Keratinocyte (primary cell): ENCODE measurements at places on chromosomes 7 and 10. TPM values are rescaled to one million over a fixed set of nuclear protein-coding genes. Genes with fewer than 3 reads are reported as not detected.

DNA sequence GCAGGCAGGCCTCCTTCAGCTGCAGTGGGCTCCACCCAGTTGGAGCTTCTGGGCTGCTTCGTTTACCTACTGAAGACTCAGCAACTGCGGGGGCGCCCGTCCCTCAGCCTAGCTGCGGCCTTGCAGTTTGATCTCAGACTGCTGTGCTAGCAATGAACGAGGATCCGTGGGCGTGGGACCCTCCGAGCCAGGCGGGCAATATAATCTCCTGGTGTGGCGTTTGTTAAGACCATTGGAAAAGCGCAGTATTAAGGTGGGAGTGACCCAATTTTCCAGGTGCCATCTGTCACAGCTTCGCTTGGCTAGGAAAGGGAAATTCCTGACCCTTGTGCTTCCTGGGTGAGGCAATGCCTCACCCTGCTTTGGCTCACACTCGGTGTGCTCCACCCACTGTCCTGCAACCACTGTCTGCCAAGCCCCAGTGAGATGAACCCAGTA lies 159.2 kb upstream of the FOXP2 start:
- no peak overlapping the region for H3K4me3 ChIP-seq
- no peaks in the 10 kb centered on the region for H3K4me1 ChIP-seq
- no peak for DNase-seq
- no peaks in the 10 kb centered on the region for H3K36me3 ChIP-seq
- no peak overlapping the region for H3K27ac ChIP-seq
- H3K27me3 ChIP-seq: no peaks in the 10 kb centered on the region

DNA sequence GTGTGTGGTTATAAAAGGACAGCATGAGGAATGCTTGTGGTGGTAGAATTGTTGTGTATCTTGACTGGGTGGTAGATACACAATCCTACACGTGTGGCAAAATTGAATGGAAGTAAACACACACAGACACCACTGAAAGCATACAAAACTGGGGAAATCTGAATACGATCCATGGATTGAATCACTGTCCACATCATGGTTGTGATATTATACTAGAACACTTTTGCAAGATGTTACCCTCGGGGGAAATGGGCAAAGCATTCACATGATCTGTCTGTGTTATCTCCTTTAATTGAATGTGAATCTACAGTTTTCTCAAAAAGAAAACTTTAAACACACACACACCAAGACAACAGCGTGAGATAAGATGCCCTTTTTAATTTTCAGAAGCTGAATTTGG lies 165.2 kb upstream of the CELF2 start:
- H3K27ac ChIP-seq: no peak overlapping the region
- no peaks in the 10 kb centered on the region for H3K27me3 ChIP-seq
- H3K4me3 ChIP-seq: no peak overlapping the region

GRCh38 chr10:11473128-11473760 lies 138.2 kb downstream of the USP6NL start:
- no peak overlapping the region for H3K27ac ChIP-seq
- no peak overlapping the region for H3K4me3 ChIP-seq
- no peaks in the 10 kb centered on the region for H3K36me3 ChIP-seq
- peaks cover 3% of the 10 kb centered on the region for H3K4me1 ChIP-seq
- no peak for DNase-seq

- H3K27me3 ChIP-seq: no peaks in the 10 kb centered on the region
- H3K4me1 ChIP-seq: peaks cover 31% of the 10 kb centered on the region
- no peaks in the 10 kb centered on the region for H3K36me3 ChIP-seq
- DNase-seq: no peak
Measured at GRCh38 chr10:104434601-104435000, 81.0 kb downstream of the CFAP58 start.

Gene TBX20
- polyA plus RNA-seq: not detected in 3 replicates

Gene ITIH5
- polyA plus RNA-seq: 0.10 TPM in 1 of 3 replicates, not detected in the others

DNA sequence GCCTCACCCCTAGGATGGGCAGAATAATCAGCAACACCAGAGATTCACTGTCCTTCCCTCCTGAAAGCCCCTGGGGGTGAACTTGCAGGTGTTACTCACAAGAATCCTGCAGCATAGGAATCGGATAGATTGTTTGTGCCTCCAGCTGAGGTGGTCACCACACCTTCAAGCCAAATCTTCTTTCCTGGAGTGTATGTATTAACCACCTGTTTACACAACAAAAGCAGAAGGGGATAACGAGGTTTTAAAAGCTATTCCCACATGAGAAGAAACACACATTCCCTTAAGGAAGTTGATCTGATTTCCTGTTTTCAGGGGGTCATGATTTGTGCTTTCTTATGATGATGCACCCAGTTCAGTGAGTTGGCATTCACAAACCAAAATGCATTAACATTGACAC lies 173.8 kb upstream of the HPS1 start:
- no peaks in the 10 kb centered on the region for H3K27me3 ChIP-seq
- no peaks in the 10 kb centered on the region for H3K36me3 ChIP-seq
- no peak for DNase-seq
- H3K4me1 ChIP-seq: no peaks in the 10 kb centered on the region

Gene WEE2
- polyA plus RNA-seq: not detected in 3 replicates

GRCh38 chr7:139718859-139719258 lies 58.9 kb downstream of the HIPK2 start:
- no peak for DNase-seq
- no peak overlapping the region for H3K4me3 ChIP-seq
- no peak overlapping the region for H3K27ac ChIP-seq
- peaks cover 11% of the 10 kb centered on the region for H3K36me3 ChIP-seq
- H3K4me1 ChIP-seq: no peaks in the 10 kb centered on the region

Gene NODAL
- polyA plus RNA-seq: 0.30 to 0.46 TPM (median 0.45 TPM) in 3 replicates

DNA sequence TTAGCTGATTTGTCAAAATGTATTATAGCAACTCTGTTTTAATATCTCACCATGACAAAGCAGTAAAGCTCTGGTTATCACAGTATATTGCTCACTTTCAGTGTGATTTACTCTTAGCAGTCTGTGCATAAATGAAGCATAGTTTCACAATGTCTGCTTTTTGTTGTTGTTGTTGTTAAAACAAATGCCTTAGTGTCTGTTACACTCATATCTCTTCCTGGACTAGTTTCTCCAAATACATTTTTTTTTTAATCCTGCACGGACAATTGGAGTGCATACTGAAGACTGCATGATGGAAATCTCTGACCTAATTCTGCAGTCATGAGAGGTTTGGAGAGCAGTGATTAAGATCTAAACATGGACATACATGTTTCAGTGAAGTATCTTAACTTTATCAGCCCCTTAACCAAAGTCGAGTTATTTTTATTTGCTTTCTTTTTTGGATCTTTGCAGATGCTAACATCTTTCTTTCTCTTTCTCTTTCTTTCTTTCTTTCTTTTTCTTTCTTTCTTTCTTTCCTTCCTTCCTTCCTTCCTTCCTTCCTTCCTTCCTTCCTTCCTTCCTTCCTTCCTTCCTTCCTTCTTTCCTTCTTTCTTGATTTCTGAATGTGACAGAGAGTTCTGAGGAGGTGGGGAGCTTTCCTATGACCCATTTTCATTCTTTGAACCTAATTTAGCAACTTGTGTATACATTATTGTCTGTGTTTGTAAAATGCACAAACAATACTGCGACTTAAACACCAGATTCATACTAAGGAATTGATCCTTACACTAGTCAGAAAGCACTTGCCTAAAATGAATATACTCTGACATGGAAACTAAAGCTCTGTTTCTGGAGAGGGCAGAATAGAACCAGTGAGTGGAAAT lies 161.5 kb upstream of the AGR3 start:
- no peaks in the 10 kb centered on the region for H3K27me3 ChIP-seq
- H3K4me3 ChIP-seq: no peak overlapping the region
- no peak for DNase-seq
- no peaks in the 10 kb centered on the region for H3K36me3 ChIP-seq
- H3K27ac ChIP-seq: no peak overlapping the region

GRCh38 chr10:42630537-42631134 lies 7.7 kb downstream of the ZNF33B start:
- no peaks in the 10 kb centered on the region for H3K27me3 ChIP-seq
- H3K4me3 ChIP-seq: no peak overlapping the region
- no peak for DNase-seq
- no peak overlapping the region for H3K27ac ChIP-seq

- H3K27me3 ChIP-seq: no peaks in the 10 kb centered on the region
- peaks cover 42% of the 10 kb centered on the region for H3K36me3 ChIP-seq
- peaks cover 5% of the 10 kb centered on the region for H3K4me1 ChIP-seq
- H3K27ac ChIP-seq: no peak overlapping the region
- H3K4me3 ChIP-seq: no peak overlapping the region
- DNase-seq: no peak
Measured at GRCh38 chr10:97363071-97363470, 28.5 kb upstream of the FRAT2 start.

Gene GPR85
- 1.6 to 2.0 TPM (median 2.0 TPM) in 3 replicates for polyA plus RNA-seq

DNA sequence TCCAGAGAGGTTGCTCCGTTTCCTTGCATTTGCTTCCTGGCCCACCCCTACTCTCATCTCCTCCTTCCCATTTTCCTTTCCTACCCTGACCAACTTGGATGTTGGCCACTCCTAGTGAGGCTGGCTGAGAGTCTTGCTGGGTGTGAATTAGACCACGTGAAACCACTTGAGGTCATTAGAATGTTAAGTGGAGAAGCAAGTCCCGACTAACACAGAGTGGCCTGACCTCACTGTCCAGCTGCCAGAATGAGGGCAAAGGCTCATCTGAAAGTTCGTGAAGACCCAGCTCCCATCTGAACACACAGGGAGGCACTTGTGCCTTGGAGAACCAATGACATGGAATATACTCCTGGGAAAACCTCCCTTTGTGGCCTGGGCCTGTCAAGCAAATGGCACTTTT lies 80.8 kb downstream of the WDR11 start:
- H3K4me3 ChIP-seq: no peak overlapping the region
- no peak overlapping the region for H3K27ac ChIP-seq
- no peak for DNase-seq
- H3K27me3 ChIP-seq: peaks cover 6% of the 10 kb centered on the region

GRCh38 chr10:117596706-117597105 lies 54.2 kb downstream of the EMX2 start:
- no peaks in the 10 kb centered on the region for H3K27me3 ChIP-seq
- no peaks in the 10 kb centered on the region for H3K36me3 ChIP-seq
- H3K4me1 ChIP-seq: no peaks in the 10 kb centered on the region
- H3K4me3 ChIP-seq: no peak overlapping the region

GRCh38 chr7:27192546-27193334 lies 7.2 kb downstream of the HOXA13 start:
- peaks cover 91% of the 10 kb centered on the region for H3K27me3 ChIP-seq
- no peaks in the 10 kb centered on the region for H3K36me3 ChIP-seq
- H3K27ac ChIP-seq: no peak overlapping the region
- H3K4me3 ChIP-seq: peak overlapping the region; percentile 8
- no peak for DNase-seq
- peaks cover 6% of the 10 kb centered on the region for H3K4me1 ChIP-seq

DNA sequence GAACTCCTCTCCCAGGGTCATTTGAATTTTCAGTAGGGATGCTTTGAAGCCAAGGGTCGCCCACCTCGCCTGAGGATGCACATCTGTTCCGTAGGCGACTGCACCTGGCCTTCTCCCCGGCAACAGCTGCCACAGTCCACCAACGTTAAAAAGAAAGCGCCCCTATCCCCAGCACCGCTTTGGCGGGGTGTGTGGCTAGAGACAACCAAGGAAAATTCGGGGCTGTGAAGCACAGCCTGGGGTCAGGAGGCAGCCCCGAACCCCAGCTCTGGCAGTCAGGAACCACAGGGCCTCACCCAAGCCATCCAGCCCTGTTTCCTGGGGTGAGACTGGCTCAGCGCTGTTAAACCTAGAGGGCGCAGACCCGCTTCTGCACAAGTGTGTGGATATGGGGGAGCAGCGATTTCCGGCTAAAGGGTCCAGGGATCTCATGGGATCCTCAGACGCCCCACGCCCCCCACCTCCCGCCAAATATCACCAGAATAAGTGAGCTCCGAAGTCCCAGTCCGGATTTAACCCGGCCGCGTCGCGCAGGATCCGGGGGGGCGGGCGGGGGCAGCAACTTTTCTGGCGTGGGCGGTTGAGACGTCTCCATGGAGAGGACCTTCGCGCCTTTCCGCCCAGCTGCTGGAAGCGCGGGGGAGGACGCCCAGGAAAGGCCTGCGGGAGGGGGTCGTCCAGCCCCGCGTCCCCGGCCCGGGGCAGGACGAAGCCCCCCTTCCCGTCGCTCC lies 822 bp downstream of the ZC3HAV1L start:
- peaks cover 8% of the 10 kb centered on the region for H3K36me3 ChIP-seq
- DNase-seq: no peak
- H3K27me3 ChIP-seq: no peaks in the 10 kb centered on the region
- H3K4me1 ChIP-seq: peaks cover 26% of the 10 kb centered on the region

Gene FAM25G
- polyA plus RNA-seq: 3.9 to 23.2 TPM (median 10.6 TPM) in 3 replicates

DNA sequence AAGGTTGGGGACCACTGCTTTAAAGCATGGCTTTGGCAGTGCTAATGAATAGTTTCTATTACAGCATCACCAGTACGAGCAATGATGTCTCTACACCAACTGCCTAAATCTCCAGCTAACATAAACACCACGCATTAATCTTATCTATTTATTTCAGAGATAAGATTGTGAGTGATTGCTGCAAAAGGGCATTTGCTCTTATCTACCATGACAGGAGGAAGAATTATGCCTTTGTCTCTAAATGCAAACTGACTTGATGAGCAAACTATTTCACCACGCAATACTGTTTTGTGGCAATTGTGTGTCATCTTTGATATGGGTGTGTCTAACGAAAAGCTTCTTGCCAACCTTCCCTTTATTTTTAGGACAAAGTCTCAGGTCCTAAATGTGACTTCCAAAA lies 684.9 kb downstream of the SORCS1 start:
- H3K27ac ChIP-seq: no peak overlapping the region
- H3K36me3 ChIP-seq: no peaks in the 10 kb centered on the region
- H3K4me1 ChIP-seq: no peaks in the 10 kb centered on the region
- no peak overlapping the region for H3K4me3 ChIP-seq
- no peaks in the 10 kb centered on the region for H3K27me3 ChIP-seq

GRCh38 chr7:20578257-20578771 lies 37.2 kb upstream of the ABCB5 start:
- H3K27me3 ChIP-seq: no peaks in the 10 kb centered on the region
- H3K4me3 ChIP-seq: no peak overlapping the region
- H3K36me3 ChIP-seq: no peaks in the 10 kb centered on the region

Gene HEPACAM2
- 0.06 TPM in 1 of 3 replicates, not detected in the others for polyA plus RNA-seq

- no peak for DNase-seq
- H3K27me3 ChIP-seq: peaks cover 80% of the 10 kb centered on the region
- H3K36me3 ChIP-seq: no peaks in the 10 kb centered on the region
- peaks cover 10% of the 10 kb centered on the region for H3K4me1 ChIP-seq
- H3K27ac ChIP-seq: no peak overlapping the region
Measured at GRCh38 chr10:100728928-100729861, 16.2 kb upstream of the PAX2 start.

GRCh38 chr10:123766012-123766411 lies 99.9 kb downstream of the GPR26 start:
- no peaks in the 10 kb centered on the region for H3K4me1 ChIP-seq
- DNase-seq: no peak
- H3K27ac ChIP-seq: no peak overlapping the region
- H3K27me3 ChIP-seq: peaks cover 18% of the 10 kb centered on the region
- H3K36me3 ChIP-seq: no peaks in the 10 kb centered on the region
- H3K4me3 ChIP-seq: no peak overlapping the region

Gene CYP3A7
- not detected in 3 replicates for polyA plus RNA-seq

Gene C10orf90
- polyA plus RNA-seq: not detected in 3 replicates

Gene MCM10
- polyA plus RNA-seq: 0.75 to 6.4 TPM (median 6.2 TPM) in 3 replicates

GRCh38 chr7:40990841-40991240 lies 712.0 kb downstream of the INHBA start:
- H3K4me3 ChIP-seq: no peak overlapping the region
- DNase-seq: no peak
- no peaks in the 10 kb centered on the region for H3K4me1 ChIP-seq
- no peaks in the 10 kb centered on the region for H3K36me3 ChIP-seq

Gene GATA3
- 1.7 to 7.7 TPM (median 4.0 TPM) in 3 replicates for polyA plus RNA-seq

GRCh38 chr7:100639995-100640516 lies 1.3 kb downstream of the TFR2 start:
- H3K36me3 ChIP-seq: no peaks in the 10 kb centered on the region
- DNase-seq: no peak
